ENCODE measurements at places on chromosomes 5 and 9.
A peak's percentile ranks its signal among the peaks of the same experiment; 100 is the strongest.

- DNase-seq: no peak
Measured at GRCh38 chr5:178404987-178405386, 172.4 kb upstream of the PHYKPL start.

DNA sequence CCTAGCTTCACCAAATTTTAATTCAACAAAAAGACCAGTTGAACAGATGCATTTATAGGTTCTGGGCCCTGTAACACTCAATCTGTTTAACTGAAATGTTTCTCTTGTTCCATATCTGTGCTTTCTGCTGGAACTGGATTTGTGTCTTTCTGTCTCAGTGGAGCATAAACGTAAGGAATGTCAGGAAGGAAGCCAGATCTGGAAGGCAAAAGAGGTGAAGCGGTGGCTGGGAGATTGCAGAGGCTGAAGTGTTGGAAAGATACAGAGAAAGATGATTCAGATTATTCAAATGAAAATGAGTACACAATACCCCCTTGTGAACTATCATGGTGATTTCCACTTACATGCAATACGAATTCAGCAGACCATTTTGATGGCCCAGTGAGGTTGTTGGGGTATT, 406.8 kb downstream of the BRINP1 start:
- DNase-seq: no peak

DNA sequence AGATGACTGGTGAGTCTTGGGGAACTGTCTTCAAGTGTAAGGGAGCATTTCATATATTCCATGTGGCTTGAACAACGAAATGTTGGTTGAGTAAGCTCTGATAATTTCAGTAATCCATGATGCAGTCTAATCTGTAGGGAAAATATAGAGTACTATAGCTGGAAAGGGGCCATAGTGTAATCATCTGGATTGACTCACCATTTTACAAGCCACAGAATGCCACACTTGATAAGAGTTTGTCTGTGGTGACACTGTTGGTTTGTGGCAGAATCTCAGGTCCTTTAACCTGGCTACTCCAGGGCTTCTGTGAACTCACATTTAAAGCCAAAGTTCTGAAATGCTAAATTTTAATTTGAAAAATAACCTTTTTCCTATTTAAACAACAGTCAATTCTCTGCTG, 16.3 kb upstream of the MAML1 start:
- no peak for DNase-seq

GRCh38 chr9:112898872-112899311, 8.2 kb upstream of the SLC46A2 start:
- no peak for DNase-seq

- DNase-seq: no peak
Measured at GRCh38 chr9:69254223-69254622, 70.8 kb upstream of the ENTREP1 start.

- DNase-seq: no peak
Measured at GRCh38 chr9:129250786-129251185, 72.7 kb upstream of the IER5L start.

DNA sequence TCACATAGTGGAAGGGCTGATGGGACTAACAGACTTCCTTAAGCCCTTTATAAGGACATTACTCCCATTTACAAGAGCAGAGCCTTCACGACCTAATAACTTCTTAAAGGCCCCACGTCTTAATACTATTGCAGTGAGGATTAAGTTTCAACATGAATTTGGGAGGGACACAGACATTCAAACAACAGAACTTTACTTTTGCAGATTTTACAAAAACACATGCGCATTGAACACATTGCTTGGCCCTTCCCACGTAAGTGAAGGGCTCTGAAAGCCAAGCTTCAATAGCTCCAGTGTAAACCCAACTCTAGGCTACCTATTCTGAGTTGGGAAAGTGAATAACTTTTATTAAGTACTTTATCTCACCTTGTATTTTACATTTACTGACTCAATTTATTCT, 53.8 kb upstream of the DNAH5 start:
- no peak for DNase-seq

GRCh38 chr5:7436521-7436920, 40.6 kb downstream of the ADCY2 start:
- no peak for DNase-seq

DNA sequence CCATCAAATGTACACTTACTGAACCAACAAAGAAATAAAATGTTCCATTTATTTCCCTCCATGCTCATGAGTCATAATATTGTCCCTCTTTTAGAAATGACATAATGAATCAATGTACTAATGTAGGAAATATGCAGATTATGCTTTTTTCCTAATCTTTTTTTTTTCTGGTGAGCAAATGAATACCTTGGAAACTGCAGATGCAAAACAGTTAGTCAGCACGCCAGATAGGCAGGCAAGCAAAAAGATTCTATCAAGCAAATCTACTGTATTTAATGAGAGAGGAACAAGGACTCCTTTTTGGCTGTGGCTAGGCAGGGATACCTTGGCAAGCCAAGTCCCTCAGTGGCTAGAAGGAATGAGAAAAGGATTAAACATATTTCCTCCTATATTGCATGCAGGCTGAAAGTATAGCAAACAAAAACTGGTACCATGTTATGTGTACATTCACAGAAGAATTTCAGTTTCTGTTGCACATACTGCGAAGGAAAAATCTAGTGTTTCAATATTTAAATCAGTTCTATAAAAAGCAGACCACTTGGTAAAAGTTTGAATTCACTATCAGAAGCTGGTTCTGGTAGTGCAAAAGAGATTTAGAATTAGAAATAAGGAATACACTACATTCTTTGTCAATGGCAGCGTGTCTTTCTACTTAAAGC, 605.4 kb downstream of the TLE1 start:
- peak; percentile 21 for DNase-seq

- DNase-seq: no peak
Measured at GRCh38 chr9:127970401-127971313, 10.1 kb downstream of the EEIG1 start.

- DNase-seq: peak; percentile 29
Measured at GRCh38 chr5:138981131-138981530, 106.0 kb upstream of the LRRTM2 start.

GRCh38 chr9:77142366-77142765, 35.0 kb upstream of the VPS13A start:
- DNase-seq: no peak

DNA sequence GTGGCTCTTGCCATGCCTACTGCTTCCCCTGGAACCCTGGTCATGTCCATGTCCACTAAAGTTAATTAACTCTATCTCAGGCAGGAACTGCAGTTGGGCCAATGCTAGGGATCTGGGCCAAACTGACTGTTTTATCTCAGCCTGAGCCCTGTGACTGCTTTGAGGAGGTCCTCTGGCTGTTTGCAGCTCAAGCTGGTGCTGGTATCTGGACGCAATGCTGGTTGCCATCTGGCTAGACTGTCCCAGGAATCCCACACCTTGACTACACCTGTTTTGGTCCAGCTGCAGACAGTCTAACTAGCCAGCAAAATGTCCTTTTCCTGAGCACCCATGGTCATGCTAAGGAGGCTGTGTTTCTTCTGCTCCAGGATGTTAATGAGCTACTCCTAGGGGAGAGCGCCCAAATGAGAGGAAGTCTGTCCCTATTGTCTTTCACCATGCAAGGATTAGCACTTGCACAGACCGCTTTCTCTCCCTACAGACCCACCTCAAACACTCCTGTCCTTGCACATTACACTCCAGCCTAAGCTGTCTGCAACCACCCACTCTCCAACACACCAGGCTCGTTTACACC, 251.0 kb downstream of the SH3GL2 start:
- no peak for DNase-seq

DNA sequence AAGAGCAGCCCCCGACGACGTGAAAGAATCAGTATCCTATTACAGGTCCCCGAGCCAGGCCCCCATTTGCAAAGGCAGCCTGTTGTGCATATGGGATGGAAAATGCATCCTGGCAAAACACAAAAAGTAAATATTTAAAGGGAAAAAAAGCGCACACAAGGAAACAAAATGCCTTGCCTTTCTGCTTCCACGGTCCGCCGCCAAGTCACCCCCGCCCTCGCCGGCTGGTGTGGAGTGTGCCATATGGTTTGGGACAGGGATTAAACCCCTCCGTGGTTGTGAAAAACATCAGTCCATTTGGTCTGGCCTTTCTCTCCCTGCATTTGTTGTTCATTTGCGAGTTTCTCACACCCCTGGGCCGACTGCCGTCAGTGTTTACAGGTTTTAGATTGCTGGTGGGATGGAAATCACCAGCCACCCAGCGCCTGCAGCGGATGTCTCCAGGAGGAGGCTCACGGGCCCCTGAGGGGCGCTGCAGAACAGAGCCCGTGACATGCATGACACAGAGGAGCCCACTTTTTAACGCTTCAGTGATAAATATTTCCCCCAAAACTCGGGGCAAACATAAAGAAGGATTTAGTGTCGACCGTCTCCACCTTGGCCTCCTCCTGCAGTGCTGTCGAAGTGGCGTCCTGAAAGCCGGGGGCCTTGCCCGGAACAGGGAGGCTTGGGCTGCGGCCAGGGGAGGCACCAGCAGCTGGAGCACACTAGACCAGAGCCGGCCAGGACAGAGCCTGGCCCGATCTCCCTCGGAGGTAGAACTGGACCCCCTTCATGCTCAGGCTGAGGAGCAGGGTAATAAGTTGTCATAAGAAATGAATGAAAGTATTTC, 161.5 kb downstream of the HSD17B3 start:
- no peak for DNase-seq

GRCh38 chr5:68746220-68746619, 347.6 kb upstream of the SLC30A5 start:
- no peak for DNase-seq

- DNase-seq: no peak
Measured at GRCh38 chr5:177984584-177985206, 11.3 kb downstream of the PROP1 start.

DNA sequence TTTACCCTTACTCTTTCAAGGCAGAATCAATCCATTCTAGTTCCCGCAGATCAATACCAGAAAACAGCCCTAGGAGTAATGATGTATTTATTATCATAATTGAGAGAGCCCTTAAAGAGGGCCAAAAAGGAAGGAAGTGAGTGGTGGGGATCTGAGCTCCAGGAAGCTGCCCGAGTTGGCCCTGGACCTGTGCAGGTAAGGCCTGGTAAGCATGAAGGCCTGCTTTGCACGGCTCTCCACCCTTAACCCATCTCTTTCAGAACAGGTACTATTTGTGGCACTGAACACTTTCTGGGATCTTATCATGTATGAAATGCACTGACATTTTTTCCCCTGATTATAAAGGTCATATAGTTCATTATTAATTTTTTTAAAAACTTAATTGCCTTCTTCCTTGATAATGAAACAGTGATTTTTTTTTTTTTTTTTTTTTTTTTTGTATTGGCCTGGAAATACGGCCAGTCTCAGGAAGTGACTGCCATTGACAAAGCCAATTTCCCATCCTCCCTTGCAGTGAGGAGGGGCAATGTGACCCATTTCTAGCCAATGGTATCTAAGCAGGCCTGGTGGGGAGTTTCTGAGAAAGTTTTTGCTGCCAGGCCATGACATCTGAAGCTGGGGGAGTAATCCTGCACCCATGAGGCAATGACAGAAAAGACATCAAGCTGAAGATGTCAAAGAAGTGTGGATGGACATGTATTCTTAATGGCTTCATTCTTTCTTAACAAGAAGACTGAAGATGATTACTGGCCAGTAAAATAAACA, 6.3 kb upstream of the MVB12B start:
- no peak for DNase-seq

GRCh38 chr5:68303754-68304420, 88.3 kb downstream of the PIK3R1 start:
- no peak for DNase-seq

DNA sequence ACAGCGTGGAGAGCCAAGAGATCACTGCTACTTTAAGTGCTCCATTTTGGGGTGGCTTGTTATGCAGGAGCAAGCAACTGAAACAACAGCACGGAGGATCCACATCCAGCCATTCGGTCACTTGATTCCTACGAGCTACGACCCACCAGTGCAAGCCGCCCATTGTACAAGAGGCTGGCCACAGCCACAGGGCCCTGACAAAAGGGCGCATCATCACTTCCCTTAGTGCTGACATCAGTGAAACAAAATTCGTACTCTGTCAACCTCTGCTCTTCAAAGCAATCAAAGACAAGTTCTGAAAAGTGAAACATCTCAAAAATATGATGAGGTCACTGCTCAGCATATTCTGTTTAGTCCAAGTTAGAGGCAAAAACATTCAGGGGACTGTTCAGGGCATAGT, 168.4 kb downstream of the GADD45G start:
- no peak for DNase-seq

DNA sequence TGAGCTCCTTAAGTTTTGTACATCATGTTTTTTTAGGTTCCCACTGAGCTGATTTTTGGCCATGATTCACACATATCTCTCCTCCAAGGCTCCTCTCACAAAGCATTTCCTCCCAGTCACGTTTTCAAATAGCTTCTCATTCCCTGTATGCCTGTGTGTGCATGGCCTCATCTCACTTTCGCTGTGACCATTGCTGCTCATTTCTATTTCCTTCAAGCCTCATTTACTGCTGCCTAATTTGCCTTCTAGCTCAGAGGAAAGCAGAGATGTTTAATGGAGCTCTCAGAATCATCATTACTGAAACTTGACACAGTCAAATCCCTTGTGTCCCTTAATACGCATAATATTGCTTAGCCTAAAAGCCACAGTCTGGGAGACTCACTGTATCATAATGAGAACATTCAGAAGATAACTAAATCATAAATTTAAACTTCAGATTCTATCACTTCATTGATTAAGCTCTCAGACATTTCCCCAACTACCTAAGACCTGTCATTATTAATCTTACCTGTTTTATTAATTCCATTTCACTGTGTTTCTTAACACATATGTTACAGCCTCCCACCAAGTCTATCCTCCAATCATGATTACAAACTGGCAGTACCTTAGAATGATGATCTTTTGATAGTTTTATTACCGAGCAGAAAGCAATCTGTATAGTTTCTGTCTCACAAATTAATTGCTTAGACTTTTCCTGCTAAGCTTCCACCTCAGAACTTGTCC, 278.3 kb upstream of the PTGER4 start:
- no peak for DNase-seq

DNA sequence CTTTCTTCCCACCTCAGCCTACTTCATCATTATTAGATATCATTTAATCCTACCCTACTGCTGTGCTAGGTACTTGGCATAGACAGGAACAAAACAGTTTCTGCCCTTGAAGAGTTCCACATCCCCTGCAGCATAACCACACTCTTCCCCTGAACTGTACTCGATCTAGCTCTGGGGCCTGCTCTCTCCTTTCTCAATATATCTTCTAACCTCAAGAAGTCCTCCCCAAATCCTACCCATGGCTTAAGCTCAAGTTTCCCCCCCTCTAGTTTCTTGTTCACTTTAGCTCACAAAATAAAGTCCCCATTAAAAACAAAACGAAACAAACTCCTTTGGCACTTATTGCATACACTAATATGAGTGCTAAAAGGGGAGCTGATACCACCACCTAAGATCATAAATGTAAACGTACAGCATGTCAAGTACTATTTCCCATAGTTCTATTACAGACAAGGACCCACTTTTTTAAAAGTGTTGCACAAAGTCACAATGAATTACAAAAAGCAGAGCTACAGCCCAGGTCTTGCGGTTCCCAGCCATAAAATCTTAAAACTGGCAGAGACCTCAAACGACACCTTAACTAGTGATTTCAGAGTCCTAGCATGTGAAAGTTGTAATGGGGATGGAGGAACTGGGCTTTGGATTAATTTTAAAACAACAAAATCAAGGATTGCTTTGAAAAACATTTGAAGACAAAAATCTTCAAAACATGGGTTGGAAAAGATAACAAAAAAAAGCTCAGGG, 80.7 kb downstream of the PTPDC1 start:
- DNase-seq: no peak
